ENCODE measurements at places on chromosomes 6 and 20. TPM values are rescaled to one million over a fixed set of nuclear protein-coding genes. Genes with fewer than 3 reads are reported as not detected.

The TREML2 gene
- polyA plus RNA-seq: 0.03 TPM

The UFL1 gene
- polyA plus RNA-seq: 16.9 TPM

The VAPB gene
- polyA plus RNA-seq: 16.3 TPM

The SLC29A1 gene
- 15.1 TPM for polyA plus RNA-seq

The GLP1R gene
- not detected for polyA plus RNA-seq

The GSTA4 gene
- 7.9 TPM for polyA plus RNA-seq

The PNRC1 gene
- 66.4 TPM for polyA plus RNA-seq

The SLC16A10 gene
- 5.8 TPM for polyA plus RNA-seq

The HLA-C gene
- polyA plus RNA-seq: 232 TPM

The GPSM3 gene
- 8.0 TPM for polyA plus RNA-seq

The OR12D3 gene
- not detected for polyA plus RNA-seq

The ITPA gene
- polyA plus RNA-seq: 24.6 TPM

The SLC25A27 gene
- polyA plus RNA-seq: 2.5 TPM

The C6orf132 gene
- polyA plus RNA-seq: 0.24 TPM

The HLA-DPA1 gene
- 49.3 TPM for polyA plus RNA-seq

All from liver (tissue), 10 donors.